Sigmoid colon (tissue), 7 donors: ENCODE measurements at places on chromosomes 5 and 9. TPM values are rescaled to one million over a fixed set of nuclear protein-coding genes. Genes with fewer than 3 reads are reported as not detected.

Gene TRPM6
- not detected for total RNA-seq

DNA sequence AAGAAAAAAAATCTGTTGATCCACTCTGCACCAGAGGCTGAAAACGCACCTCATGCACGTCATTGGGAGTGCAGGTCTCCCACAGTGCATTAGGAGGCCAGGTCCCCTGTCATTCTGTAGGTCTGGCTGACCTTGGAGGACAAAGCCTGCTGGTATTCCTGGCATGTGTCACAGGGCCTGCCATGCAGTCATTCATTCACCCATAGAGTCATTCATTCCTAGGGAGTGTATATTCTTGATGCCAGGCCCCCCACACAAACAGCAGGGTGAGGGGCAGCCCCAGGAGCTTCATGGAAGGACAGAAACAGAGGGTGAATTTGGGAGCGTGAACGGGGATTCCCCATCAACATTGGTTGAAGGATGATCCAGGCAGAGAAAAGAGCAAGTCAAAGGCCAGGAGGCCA, 2.2 kb downstream of the GBGT1 start:
- H3K4me3 ChIP-seq = no peak overlapping the region
- peak overlapping the region; percentile 18 for H3K27ac ChIP-seq
- no peaks in the 10 kb centered on the region for H3K36me3 ChIP-seq
- no peaks in the 10 kb centered on the region for H3K4me1 ChIP-seq
- H3K27me3 ChIP-seq = no peaks in the 10 kb centered on the region

Gene RNF208
- 1.9 TPM for total RNA-seq

Gene SKP1
- total RNA-seq = 320 TPM

DNA sequence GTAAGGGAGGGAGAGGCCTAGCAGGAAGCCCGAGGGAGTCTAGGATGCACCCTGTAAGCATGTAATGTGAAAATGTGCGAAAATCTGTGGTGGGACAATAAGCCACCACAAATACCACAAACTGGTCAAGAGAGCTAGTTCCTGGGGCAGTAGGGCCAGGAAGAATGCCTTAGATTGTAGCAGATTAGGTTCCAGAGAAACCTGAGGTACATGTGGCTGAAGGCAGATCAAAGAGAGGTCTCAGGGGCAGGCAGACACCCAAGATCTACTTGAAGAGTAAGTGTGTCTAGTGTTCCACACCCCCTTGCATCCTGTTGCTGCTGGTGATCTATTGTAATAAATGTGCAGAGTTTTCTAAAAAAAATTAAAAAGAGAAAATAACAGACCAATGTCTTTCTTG, 1677.3 kb upstream of the CDH6 start:
- H3K36me3 ChIP-seq = no peaks in the 10 kb centered on the region
- no peaks in the 10 kb centered on the region for H3K27me3 ChIP-seq

GRCh38 chr5:32683125-32683524, 28.0 kb upstream of the NPR3 start:
- H3K4me1 ChIP-seq = peaks cover 21% of the 10 kb centered on the region
- no peaks in the 10 kb centered on the region for H3K36me3 ChIP-seq
- H3K4me3 ChIP-seq = no peak overlapping the region
- no peak for DNase-seq

GRCh38 chr9:23630488-23630887, 195.6 kb downstream of the ELAVL2 start:
- no peak for DNase-seq
- no peak overlapping the region for H3K4me3 ChIP-seq
- H3K27ac ChIP-seq = no peak overlapping the region
- H3K27me3 ChIP-seq = no peaks in the 10 kb centered on the region

Gene ADGRD2
- not detected for total RNA-seq

DNA sequence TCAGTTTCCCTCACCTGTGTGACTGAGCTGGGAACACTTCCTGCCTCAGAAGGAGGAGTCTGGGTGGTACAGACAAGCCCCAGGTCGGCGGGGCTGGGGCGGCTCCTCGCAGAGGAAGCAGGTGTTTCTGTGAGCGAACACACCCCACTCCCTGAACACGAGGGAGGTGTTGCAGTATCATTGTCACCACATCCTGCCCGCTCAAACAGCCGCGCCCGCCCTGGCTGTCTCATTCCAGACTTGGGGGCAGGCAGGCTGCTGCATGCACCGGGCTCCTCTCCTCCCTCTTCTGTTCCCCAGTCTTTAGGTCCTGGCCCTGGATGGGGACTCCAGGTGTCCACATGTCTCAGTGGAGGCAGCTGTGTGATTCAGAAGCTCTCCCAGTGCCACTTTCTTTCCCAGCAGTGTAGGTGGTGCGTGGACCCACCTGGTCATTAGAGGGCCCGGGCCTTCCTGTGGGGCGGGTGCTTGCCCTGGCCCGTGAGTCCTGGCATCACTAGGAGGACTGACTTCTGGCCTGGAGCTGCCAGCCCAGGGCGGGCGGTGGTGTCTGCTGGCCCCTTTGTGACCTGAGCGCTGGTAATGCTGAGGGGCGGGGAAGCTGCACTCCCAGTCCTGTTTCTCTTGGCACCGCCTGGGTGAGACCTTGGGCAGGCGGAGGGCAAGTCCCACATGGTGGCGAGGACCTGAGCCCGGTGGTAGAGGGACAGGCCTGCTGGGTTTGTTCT, 18.3 kb upstream of the PHYHD1 start:
- peak overlapping the region; percentile 34 for H3K27ac ChIP-seq
- H3K36me3 ChIP-seq = peaks cover 3% of the 10 kb centered on the region
- DNase-seq = no peak
- peaks cover 35% of the 10 kb centered on the region for H3K4me1 ChIP-seq

Gene SLIT3
- 46.3 TPM for total RNA-seq

DNA sequence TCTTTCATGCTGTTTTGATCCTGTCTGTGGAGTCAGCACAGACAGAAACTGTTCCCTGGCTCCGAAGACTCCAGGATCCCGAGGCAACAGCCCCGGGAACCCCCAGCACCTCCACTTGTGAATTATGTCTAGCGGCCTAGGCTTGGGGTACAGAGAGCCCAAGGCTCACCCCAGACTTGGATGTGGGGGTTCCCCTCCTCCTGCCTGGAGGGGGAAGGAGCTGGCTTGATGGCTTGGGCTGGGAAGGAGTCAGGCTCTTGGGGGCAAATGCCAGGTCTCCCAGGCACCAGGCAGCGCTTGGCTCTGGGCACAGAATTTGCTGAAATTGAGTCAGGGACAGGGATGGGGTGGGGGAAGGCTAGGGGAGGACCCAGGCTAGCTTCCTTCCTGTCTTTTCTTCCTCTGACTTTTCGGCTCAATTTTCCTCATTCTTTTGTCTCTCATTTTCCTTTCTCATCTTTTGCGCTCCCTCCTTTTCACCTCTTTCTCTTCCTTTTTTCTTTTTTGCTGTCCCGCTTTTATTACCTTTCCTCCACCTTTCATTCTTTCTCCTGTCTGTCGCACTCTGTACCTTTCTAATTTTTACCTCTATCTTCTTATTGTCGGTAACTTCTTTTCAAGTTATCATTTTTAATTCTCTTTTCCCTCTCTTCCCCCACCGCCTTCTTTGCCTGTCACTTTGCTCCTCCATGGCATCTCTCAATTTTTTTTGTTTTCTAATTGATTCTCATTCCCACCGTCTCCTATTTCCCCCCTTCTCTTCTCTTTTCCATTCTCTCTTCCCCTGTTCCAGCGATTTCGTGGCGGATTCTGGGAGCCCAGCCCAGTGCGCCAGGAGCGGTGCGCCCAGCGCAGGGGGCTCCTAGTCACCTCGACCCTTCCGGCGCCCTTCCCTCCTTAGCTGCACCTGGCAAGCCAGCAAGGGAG, 10.5 kb downstream of the MSX2 start:
- H3K27ac ChIP-seq = no peak overlapping the region
- H3K36me3 ChIP-seq = no peaks in the 10 kb centered on the region
- H3K4me1 ChIP-seq = peaks cover 18% of the 10 kb centered on the region
- peak overlapping the region; percentile 7 for H3K4me3 ChIP-seq
- H3K27me3 ChIP-seq = peaks cover 17% of the 10 kb centered on the region
- no peak for DNase-seq

- peaks cover 25% of the 10 kb centered on the region for H3K27me3 ChIP-seq
- H3K4me1 ChIP-seq = peaks cover 17% of the 10 kb centered on the region
- H3K36me3 ChIP-seq = no peaks in the 10 kb centered on the region
- no peak for DNase-seq
- no peak overlapping the region for H3K27ac ChIP-seq
- H3K4me3 ChIP-seq = no peak overlapping the region
These were observed 17.4 kb downstream of the CNTFR start for GRCh38 chr9:34572092-34572491.

Gene FOXD1
- 0.36 TPM for total RNA-seq

GRCh38 chr9:38053697-38054461, 15.1 kb downstream of the SHB start:
- no peak overlapping the region for H3K4me3 ChIP-seq
- H3K27ac ChIP-seq = no peak overlapping the region
- H3K4me1 ChIP-seq = no peaks in the 10 kb centered on the region
- no peak for DNase-seq

Gene TMEM232
- total RNA-seq = 4.4 TPM

Gene KLHL3
- total RNA-seq = 4.3 TPM

- H3K36me3 ChIP-seq = no peaks in the 10 kb centered on the region
- H3K27me3 ChIP-seq = no peaks in the 10 kb centered on the region
- peaks cover 40% of the 10 kb centered on the region for H3K4me1 ChIP-seq
- peak overlapping the region; percentile 93 for H3K4me3 ChIP-seq
- no peak for DNase-seq
These were observed 797 bp upstream of the FBXO38 start for GRCh38 chr5:148382961-148383360.

Gene ORM2
- not detected for total RNA-seq

- no peak overlapping the region for H3K27ac ChIP-seq
- no peaks in the 10 kb centered on the region for H3K4me1 ChIP-seq
- no peaks in the 10 kb centered on the region for H3K36me3 ChIP-seq
These were observed 12.0 kb downstream of the BTNL9 start for GRCh38 chr5:181051841-181052671.

Gene HTR4
- total RNA-seq = 16.1 TPM

GRCh38 chr5:72840041-72840440, 23.6 kb downstream of the TNPO1 start:
- no peak overlapping the region for H3K4me3 ChIP-seq
- H3K36me3 ChIP-seq = no peaks in the 10 kb centered on the region
- H3K27me3 ChIP-seq = no peaks in the 10 kb centered on the region
- peaks cover 44% of the 10 kb centered on the region for H3K4me1 ChIP-seq

- H3K36me3 ChIP-seq = no peaks in the 10 kb centered on the region
- H3K4me3 ChIP-seq = no peak overlapping the region
- H3K27me3 ChIP-seq = no peaks in the 10 kb centered on the region
- DNase-seq = no peak
These were observed 271.1 kb downstream of the TRIM36 start for GRCh38 chr5:114898602-114899001.

- no peaks in the 10 kb centered on the region for H3K4me1 ChIP-seq
- no peak overlapping the region for H3K27ac ChIP-seq
- H3K27me3 ChIP-seq = no peaks in the 10 kb centered on the region
- DNase-seq = peak; percentile 46
- no peak overlapping the region for H3K4me3 ChIP-seq
- H3K36me3 ChIP-seq = no peaks in the 10 kb centered on the region
These were observed 33.8 kb upstream of the ORM1 start for GRCh38 chr9:114289106-114289505.

DNA sequence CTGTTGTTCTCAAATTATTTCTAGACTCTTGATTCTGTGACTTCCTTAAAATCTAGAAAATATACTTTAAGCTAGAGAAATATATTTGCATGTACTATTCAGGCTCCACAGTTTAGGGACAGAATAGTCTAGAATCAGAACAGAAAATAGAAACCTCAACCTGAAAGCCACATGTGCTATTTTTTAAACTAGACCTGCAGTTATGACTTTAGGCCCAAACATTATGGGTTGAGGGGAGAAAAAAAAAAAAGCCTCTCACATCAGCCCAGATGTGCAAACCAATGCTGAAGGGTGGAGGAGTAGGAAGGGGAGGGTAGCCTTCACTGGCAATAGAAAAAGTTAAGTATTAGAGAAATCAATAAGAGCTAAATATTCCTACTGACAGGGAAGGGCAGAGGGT, 35.7 kb downstream of the ELL2 start:
- H3K4me1 ChIP-seq = no peaks in the 10 kb centered on the region
- H3K4me3 ChIP-seq = no peak overlapping the region
- DNase-seq = no peak
- no peaks in the 10 kb centered on the region for H3K27me3 ChIP-seq
- no peaks in the 10 kb centered on the region for H3K36me3 ChIP-seq

DNA sequence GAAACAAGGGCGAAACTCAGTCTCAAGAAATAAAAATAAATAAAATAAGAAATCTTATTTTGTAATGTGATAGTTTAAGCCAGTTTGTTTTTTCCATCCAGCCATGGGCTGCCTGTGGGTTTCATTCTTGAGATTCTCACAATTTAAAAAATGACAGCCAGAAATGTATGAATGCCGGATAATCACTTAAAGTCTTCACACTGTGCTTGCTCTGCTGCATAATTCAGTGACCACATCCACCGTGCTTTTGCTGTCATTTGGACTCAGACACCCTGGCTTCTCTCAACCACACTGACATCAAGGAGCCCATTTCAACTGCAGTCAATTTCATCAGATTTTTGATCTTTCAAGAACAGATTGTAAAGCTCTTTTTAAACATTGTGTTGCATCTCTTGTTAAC, 61.0 kb upstream of the DAPK1 start:
- H3K36me3 ChIP-seq = no peaks in the 10 kb centered on the region
- H3K27ac ChIP-seq = no peak overlapping the region
- H3K4me1 ChIP-seq = no peaks in the 10 kb centered on the region
- no peaks in the 10 kb centered on the region for H3K27me3 ChIP-seq
- no peak for DNase-seq

GRCh38 chr5:69206528-69207190, 17.3 kb downstream of the CENPH start:
- H3K4me3 ChIP-seq = no peak overlapping the region
- no peaks in the 10 kb centered on the region for H3K27me3 ChIP-seq
- no peak overlapping the region for H3K27ac ChIP-seq
- no peak for DNase-seq
- no peaks in the 10 kb centered on the region for H3K4me1 ChIP-seq
- H3K36me3 ChIP-seq = no peaks in the 10 kb centered on the region

DNA sequence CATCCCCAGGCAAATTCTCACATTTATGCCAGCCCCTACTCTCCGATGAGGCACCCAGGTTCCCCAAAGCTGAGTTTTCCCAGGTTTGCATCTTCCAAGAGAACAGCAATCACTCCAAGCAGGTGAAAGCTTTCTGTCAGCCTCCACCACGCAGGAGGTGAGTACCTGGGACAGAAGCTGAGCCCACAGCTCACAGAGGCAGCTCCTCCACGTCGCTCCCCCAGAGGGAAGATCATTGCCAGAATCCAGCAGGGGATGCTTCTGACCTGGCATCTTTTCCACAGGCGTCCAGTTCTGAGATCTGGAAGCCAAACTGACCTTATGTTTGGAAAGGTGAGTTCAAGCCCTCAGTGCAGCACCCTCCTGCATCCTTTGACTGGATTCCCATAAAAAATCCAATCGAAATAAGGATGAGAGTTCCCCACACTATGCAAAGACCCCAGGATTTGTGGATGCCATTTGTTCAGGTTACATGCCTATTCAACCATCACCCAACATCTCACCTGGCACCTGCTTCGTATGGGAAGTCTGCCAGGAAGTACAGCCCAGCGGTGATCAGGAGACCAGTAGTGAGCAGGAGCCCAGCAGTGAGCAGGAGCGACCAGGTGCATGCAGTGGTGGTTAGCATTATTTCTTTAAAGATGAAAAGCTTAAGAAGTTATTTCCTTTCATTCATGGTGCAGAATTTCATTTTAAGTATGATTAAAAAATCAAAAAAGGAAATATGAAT, 47.4 kb upstream of the OLFM1 start:
- no peaks in the 10 kb centered on the region for H3K4me1 ChIP-seq
- no peak overlapping the region for H3K4me3 ChIP-seq
- no peaks in the 10 kb centered on the region for H3K27me3 ChIP-seq

GRCh38 chr5:179504191-179504590, 46.2 kb upstream of the RUFY1 start:
- H3K4me3 ChIP-seq = no peak overlapping the region
- no peaks in the 10 kb centered on the region for H3K27me3 ChIP-seq
- DNase-seq = no peak
- no peaks in the 10 kb centered on the region for H3K36me3 ChIP-seq
- H3K27ac ChIP-seq = no peak overlapping the region
- no peaks in the 10 kb centered on the region for H3K4me1 ChIP-seq
